ENCODE measurements at places on chromosomes 12 and 14.
A peak's percentile ranks its signal among the peaks of the same experiment; 100 is the strongest.

DNA sequence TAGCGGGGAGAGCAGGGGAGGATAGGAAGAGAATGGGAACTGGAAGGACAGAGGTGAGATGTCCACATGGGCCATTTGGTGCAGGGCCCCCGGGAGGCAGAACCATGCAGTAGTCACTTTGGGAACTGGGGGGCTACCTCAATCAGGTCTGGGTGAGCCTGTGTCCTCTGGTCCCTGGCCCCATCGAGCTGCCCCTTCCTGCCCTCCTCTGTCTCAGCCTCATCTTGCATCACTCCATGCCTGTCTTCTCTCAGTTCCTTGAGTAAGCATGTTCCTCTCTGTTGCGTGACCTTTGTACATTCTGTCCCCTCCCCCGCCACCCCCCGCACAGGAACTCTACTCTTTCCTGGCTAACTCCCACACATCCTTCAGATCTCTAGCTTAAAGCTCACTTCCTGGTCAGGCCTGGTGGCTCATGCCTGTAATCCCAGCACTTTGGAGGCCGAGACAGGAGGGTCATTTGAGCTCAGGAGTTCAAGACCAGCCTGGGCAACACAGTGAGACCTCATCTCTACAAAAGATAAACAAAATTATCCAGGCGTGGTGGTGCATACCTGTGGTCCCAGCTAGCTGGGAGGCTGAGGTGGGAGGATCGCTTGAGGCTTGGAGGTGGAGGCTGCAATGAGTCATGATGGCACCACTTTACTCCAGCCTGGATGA, 23.2 kb downstream of the FOS start:
- no peak for DNase-seq

DNA sequence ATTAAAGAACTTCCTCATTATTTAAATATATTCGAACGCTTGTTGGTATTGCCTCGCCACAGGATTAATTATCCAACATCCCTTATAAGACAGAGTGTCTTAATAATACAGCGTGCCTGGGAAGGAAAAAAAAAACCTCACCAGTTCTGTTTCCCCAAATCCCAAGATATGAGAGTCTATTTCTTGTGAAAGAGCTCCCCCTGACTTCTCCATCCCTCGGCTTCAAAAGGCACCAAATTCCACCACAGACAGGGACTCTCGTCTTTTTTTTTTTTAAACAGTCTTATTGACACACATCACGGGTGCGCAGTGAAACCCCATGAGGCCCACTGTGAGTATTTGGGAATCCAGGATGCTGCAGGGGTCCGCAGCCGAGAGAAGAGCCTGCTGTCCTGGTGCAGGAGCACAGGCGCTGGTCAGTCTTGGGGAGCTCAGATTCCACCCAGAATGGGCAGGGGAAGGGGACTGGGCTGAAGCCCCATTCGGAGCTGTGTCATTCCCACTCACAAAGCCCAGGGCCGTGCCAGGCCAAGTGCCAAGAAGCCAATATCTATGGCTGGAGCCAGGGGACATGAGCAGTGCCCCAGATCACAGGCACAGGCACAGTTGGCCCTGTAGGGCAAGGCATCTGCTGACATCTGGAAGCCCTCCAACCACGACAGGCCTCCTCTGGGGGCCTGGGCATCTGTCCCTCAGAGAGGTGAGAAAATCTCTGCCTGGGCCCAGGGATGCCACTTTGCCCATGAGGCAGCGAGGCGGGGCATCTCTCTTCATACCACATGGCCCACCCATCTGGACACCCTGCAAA, 71.9 kb downstream of the BCL11B start:
- no peak for DNase-seq

GRCh38 chr14:94051115-94051514, 25.0 kb downstream of the OTUB2 start:
- DNase-seq, result no peak

- DNase-seq, result no peak
Measured at GRCh38 chr14:52106840-52107239, 38.0 kb upstream of the NID2 start.

GRCh38 chr14:45133683-45134050, 614 bp downstream of the FKBP3 start:
- DNase-seq, result no peak

DNA sequence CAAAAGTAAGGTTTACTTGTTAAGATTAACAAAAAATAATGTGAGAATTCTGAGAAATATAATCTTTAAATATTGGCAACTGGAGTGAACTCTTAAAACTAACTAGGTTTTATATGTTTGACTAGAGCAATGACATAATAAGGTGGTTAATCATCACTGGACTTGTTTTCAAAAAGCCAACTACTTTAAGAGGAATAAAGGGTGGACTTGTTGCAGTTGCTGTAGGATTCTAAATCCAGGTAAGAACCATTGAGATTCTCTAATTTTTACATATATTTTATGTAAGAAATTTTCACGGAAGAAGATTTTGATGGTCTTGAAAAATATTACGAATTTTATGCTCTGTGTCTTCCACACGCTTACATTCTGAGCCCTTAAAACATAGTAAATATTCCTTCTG, at the start of gene SLCO1B1:
TSS of gene SLCO1B1 (plus strand) at position 197 of the 400 bp plus-strand sequence. CDS start 10,381 bp downstream, outside the sequence.
- no peak for DNase-seq

DNA sequence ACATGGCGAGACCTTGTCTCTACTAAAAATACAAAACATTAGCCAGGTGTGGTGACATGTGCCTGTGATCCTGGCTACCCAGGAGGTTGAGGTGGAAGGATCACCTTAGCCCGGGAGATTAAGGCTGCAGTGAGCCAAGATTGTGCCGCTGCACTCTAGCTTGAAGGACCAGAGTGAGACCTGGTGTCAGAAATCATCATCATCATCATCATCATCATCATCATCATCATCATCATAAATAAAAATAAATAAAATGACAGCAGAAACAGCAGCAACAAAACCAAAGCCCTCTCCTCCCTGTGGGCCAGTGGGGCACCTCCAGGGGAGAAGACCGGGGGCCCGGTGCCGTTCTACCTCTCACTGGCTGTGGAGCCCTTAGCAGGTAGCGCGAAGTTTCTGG, 281.9 kb upstream of the CRY1 start:
- no peak for DNase-seq

- no peak for DNase-seq
Measured at GRCh38 chr12:101700299-101700820, 2.9 kb downstream of the CHPT1 start.

DNA sequence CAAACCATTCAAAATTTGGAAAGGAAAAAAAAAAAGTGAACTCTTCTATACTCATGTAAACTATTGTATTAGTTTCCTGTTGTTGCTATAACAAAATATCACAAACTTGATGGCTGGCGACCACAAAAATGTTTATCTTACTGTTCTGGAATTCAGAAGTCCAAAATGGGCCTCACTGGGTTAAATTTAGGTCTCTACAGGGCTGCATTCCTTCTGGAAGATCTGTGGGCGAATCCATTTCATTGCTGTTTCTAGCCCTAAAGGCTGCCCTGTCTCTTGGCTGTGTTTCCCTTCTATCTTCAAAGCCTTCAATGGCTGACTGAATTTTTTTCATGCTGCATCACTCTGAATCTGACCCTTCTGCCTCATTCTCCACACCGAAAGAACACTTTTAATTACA, 105.1 kb upstream of the NAV3 start:
- peak; percentile 67 for DNase-seq

DNA sequence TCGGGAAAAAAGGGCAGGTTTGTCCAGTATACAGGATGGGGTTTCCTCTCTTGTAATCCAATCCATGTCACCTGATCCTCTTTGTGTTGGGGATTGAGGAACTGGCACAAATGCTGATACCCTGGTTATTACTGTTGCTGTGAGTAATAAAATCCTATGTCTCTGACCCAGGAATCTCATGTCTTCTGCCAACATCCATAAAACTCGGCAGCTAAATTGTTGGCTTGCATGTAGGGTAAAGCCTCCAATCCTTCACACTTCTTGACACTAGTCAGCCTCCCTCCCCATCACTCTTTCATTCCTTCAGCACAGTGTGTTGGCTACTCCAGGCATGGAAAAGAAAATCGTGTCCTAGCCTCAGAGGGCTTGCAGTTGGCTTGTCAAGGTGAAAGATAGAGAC, 9.2 kb upstream of the NOS1 start:
- no peak for DNase-seq

DNA sequence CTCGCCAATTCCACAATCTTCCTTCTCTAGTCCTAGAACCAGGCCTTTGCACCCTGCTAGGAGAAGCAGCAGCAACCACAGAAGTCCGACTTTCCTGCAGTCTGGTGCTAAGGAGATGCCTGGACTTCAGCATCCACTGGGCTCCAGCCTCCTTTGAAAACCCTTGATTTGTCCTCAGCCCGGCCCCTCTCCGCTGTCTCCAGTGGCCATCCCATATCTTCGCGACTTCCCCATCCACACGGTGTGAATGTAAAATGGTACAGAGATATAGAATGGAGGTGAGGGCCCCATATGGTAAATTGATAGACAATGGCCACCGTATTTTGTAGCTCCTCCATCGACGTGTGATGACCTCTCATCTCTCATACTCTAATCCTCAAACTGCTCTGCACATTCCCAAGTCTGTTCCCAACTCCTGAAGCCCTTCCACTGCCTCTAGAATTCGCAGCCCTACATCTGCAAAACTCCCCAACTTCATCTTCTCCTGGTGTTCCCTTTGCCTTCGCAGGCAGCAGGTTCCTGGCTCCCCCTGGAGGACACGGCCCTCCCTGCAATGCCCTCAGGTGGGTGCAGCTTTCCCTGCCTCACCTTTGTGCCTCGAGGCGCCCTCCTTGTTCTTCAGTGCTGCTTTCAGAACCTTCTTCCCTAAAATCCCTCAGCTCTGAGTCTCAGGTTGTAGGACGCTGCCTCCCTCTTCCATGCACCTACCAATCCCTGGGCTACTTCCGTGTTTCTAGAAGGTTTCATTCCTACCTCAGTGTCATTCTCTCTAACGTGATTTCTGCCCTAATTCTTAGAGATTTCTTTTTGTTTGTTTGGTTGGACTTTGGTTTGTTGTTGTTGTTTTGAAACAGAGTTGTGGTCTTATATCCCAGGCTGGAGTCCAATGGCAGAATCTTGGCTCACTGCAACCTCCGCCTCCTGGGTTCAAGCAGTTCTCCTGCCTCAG, 36.7 kb downstream of the TMBIM6 start:
- DNase-seq, result peak; percentile 33

- no peak for DNase-seq
Measured at GRCh38 chr14:66443785-66444184, 42.4 kb upstream of the CCDC196 start.

DNA sequence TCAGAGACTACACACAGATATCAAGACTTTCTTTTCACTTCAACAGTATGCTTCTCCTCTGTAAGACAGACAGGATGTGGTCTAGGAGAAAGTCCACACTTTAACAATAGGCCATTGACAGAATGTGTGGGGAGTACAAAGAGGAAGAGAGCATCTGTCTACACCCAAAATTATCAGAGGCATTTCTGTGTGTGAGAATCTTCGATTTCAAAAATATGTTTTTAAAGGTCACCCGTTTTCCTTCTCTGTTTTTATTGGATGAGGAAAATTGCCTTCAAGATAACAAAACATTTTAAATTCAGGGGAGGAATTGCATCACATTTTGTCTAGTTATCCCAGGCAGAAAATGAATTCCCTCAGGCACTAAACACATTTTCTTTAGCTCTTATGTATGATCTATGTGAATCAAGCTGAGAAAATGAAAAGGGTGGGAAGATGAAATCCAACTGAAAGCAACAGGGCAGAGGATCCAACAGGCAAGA, 16.4 kb downstream of the NAV3 start:
- peak; percentile 20 for DNase-seq

DNA sequence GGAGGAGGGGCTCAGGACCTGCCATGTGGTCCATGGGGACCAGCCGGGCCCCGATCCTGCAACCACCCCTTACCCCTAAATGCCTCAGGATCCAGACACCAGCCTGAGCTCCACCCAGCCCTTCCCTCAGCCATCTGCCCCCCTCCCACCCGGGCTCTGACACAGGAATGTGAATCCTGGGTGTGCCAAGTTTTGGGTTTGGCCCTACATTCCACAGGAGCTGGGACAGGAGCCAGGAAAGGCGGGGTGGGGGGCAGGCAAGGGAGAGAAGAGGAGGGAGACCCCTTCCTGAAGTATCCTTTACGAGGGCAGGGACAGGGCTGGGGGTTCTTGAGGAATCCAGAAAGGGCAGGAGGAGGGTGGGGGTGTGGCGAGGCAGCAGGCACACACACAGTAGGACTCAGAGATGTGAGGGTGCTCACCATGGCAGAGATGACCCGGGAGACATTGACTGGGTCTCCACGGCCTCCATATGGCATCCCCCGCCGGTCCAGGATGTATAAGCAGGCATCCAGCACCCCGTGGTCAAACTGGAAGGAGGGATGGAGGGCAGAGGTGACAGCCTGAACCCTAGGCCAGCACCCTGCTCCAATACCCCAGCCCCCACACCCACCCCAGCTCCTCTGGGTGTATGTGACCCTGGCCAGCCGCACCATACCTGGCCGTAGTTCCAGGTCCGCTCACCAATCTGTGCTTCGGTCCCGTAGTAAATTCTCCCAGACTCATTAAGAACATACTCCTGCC, 3.5 kb downstream of the TGM1 start:
- DNase-seq, result peak; percentile 25

DNA sequence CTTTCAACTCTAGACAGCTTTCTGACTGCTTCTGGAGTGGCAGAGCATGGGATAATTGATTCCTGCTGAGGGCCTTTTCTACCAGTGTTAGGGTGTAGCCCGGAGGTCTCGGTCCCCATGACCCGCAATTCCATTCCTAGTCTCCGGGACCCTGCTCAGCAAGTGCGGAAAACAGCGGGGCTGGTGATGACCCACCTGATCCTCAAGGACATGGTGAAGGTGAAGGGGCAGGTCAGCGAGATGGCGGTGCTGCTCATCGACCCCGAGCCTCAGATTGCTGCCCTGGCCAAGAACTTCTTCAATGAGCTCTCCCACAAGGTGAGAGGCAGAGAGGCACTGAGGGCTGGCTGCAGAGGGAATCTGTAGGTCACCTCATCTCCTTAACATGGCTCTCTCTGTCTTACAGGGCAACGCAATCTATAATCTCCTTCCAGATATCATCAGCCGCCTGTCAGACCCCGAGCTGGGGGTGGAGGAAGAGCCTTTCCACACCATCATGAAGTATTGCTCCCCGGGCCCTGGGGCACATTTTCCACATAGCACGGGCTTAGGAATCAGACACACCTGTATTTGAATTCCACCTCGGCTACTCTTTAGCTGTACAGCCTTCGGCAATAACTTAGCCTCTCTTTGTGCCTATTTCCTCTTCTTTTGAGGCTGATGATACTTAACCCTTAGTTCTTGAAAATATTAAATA, 5.6 kb upstream of the GAPDH start:
- DNase-seq, result no peak

- DNase-seq, result no peak
Measured at GRCh38 chr14:99789581-99789980, 3.6 kb upstream of the EML1 start.

DNA sequence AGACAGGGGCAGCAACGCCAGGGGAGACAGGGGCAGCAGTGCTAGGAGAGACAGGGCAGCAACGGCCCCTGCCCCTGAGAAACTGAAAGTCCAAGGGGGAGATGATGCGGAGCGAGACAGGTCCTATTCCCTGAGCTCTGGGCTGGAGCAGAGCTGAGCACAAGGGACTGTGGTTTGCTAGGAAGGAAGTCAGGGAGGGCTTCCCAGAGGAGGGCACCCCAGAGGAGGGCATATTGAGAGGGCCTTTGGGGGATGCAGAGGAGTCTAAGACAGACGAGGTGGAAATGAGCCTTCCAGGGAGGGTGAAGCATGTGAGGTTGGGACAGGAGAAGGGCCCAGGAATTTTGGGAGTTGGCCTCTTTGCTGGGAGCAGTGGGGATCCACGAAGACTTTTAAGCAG, 52.1 kb upstream of the BEGAIN start:
- DNase-seq, result no peak

- peak; percentile 23 for DNase-seq
Measured at GRCh38 chr12:114676142-114676741, 7.7 kb downstream of the TBX3 start.
